ENCODE measurements at places on chromosomes 16 and 17.

GRCh38 chr17:30922235-30923030, 688 bp downstream of the ADAP2 start:
- no peak for DNase-seq

DNA sequence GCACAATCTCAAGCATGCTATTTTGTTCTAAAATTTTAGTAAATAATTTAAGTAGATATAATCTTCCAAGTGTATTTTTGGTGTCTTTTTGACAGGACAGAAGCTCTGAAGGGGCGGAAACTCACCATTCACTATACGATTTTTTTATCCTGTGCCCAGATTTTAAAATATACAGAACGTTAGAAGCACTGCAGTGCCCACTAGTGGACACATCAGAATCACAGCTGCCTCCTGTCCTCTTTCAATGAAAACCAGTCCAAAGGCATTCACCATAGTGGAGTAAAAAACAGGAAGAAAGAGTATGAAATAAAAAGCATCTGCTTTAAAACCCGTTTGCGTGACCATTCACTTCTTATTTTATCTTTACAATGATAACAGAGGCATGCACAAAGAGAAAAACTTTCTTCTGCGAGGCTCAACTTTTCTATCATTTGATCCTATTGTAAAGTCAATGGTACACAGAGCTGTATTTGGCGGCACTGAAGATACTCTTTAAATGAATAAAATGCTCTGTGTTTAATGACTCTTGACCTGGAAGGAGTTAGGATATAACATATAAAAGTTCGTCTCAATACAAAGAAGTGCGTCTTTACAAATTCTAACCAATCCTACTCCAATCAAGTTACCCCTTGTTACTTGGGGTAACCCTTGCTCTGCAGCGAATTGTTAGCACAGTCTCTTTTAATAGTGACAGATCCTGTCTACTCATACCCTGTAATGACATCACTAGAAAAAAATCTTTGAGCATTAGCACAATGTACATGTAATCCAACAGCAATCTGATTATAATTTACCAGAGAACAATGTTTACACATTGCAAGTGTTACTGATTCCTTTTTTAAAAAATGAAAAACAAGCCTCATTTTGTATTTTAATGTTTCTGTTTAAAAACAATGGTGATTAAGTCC, 339.8 kb upstream of the PSMD7 start:
- no peak for DNase-seq

- no peak for DNase-seq
These were observed 241.0 kb downstream of the SEC14L1 start for GRCh38 chr17:77381731-77382130.

DNA sequence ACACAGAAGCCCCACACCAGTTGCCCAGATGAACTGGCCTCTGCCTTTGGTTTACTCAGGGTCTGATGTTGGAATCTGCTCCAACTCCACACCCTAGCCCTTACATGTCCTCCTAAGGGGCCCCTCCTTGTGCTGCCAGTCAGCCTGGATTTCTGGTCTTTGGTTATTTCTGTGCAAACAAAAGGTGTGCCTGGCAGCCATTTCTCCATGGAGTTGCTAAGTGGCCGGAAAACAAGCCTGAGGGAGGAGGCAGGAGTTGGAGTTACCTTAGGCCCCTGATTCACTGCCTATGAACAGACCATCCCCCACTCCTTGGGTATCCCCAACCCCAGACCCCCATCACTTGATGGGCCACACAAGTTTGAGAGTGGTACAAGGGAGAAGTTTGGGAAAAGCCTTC, 4.4 kb upstream of the ALKBH5 start:
- no peak for DNase-seq

DNA sequence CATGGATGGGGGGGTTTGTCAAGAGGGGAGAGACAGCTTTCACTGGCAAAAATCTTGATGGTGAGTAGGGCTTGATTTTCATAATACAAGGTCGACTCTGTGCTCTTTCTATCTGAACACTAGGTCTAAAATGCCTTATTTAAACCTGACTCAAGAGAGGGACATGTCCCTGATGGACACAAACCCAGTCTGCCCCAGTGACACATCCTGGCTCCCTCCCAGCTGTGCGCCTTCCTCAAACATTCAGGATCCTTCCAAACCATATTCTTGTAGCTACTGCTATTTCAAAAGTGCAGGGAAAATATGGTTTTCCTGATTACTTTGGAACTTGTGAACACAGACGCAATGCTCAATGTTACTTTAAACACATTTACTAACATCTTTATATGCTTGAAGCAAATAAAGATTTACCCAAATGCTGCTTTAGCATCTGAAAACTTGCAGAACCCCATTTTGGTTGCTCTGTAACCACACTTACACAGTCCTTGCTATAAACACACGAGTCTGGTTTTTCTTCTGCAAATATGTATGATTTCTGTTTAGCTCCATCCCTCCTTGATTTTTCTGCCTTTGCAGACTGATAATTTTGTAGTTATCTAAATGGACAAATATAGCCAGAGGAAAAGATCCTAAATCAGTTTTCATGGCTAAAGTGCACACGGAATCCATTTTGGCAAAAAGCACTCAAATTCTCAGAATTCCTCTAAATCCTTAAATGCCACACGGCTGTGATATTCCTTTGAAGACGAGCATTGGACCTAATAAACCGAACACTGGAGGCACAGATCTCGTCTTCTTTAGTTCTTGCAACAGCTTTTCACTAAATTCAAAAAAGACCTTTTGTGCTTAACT, 499.9 kb upstream of the ZFHX3 start:
- no peak for DNase-seq

DNA sequence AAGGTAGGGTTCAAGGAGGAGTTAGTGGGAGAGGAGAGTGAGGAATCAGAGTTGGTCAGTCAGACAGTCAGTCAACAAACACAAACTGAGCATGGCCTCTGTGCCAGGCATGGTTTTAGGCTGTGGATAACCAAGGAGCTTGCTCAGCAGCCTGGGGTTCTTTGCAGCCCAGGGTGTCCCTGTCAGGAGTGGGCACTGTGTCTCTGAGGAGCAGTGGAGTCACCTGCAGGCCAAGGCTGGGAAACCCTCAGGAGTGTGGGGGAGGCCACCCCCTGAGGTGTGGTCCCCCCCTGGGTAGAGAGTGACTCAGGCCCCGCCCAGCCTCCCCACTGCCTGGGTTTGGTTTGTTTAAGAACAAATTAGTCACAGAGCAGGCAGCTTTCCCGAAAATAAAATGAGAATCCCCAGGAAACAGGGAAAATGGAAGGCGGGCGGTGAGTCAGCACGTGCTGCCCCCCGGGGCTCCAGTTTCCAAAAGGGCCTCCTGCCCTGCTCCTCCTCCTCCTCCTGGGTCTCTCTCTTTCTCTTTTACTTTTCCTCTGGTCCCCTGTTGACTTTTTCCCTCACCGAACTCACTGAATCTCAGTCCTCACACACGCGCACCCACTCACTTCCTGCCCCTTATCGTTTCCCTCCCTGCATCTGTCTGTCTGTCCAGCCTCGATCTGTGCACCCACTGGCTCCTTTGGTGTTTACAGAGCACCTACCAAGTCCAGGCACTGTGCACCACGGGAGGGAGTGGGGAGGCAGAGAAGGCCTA, 44.3 kb downstream of the SOCS3 start:
- peak; percentile 34 for DNase-seq

GRCh38 chr17:14840616-14841231, 424.4 kb downstream of the PMP22 start:
- no peak for DNase-seq

- no peak for DNase-seq
These were observed 321.4 kb downstream of the GRIN2A start for GRCh38 chr16:9860876-9861275.

DNA sequence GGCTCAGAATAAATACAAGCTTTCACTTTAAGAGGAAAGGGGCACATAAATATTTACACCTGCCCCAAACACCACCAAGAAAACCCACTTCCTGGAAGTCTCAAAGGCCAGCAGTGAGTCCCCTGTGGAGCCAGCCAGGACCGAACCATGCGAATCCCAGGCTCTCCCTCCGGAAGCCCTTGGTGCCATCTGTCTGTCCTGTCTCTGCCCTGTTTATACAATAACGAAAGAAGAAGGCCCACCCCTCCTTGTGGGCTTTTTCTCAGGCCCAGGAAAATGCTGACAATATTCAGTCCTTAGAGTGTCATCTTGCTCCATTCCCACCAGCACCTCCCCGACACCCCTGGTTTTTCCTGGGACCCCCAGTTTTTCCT, 3.6 kb upstream of the SLC6A4 start:
- DNase-seq, result no peak

GRCh38 chr16:3095869-3096268, 3.2 kb downstream of the ZSCAN10 start:
- no peak for DNase-seq

- DNase-seq, result no peak
These were observed at the start of gene GPR179 for GRCh38 chr17:38343608-38344419. Gene GPR179, minus strand, starts transcription at chr17:38343956. Its CDS starts 167 bp downstream, at chr17:38343789.

DNA sequence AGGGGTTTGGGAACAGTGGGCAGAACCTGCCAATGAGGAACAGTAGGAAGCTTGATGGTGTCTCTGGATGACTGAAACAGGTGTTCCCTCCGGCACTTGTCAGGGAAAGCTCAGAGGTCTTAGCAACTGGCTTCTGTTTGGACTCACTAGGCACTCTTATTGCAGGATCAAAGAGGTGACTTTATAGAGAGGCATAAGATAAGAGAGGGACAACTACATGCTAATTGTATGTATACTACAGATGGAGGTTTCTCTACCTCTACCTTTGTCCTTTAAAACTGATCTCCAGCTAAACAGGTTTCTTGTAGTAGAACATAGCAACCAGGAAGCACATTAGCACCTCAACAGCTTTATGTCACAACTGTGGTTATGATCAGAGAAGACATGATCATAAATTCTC, 7.6 kb downstream of the CNTD1 start:
- DNase-seq, result no peak

DNA sequence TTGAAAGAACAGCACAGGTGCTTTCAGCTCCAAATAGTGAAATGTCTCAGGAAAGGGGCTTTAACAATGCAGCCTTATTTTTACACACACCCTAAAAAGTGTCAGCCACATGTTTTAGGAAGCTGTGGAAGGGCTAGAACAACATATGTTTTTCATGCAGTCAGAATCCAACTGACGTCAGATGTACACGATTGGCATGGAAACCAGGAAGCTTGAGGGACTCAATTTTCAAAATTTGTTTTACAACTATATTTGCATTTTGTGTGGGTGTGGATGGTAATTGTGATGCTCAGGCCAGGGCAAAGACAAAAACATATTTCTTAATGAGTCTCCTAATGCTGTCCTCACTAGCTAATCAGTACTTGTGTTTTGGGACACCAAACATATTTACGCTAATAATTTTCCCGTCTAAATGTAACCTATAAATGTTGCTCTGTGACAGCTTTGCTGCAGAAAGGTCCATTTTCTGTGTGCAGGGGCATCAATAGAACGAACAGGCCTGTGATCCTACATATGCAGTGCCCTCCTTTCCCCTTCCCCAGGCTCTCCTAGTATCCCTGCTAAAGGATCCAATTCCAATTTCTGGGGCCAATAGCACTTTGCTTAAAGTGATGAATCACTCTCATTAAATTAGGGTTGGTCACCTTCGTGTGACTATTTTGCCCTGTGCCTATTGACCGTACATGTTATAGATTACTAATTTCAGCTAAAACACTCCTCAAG, 434.0 kb upstream of the CDH5 start:
- no peak for DNase-seq

GRCh38 chr16:69495821-69496220, 69.9 kb upstream of the NFAT5 start:
- no peak for DNase-seq

- no peak for DNase-seq
These were observed 24.9 kb downstream of the CDC42EP4 start for GRCh38 chr17:73286863-73287296.

GRCh38 chr16:17162560-17162959, 308.2 kb downstream of the XYLT1 start:
- DNase-seq, result no peak

GRCh38 chr17:46085522-46085921, 86.5 kb downstream of the STH start:
- DNase-seq, result no peak

DNA sequence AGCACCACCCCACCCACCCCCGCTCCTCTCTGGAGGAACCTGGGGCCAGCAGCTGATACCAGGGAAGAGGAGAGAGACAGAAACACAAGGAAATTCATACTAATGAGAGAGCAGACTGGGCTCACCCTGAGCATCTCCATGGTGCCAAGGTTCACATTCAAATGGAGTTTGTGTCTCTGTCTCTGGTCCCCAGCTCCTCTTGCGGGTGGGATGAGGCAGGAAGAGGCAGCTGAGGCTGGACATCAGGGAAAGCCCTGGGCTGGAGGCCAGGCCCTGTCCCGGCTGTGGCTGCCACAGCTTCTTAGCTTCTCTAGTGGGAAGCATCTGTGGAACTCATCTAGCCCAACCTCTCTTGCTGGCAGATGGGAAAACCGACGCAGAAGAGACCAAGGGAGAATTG, 121.5 kb downstream of the SDK2 start:
- DNase-seq, result no peak

DNA sequence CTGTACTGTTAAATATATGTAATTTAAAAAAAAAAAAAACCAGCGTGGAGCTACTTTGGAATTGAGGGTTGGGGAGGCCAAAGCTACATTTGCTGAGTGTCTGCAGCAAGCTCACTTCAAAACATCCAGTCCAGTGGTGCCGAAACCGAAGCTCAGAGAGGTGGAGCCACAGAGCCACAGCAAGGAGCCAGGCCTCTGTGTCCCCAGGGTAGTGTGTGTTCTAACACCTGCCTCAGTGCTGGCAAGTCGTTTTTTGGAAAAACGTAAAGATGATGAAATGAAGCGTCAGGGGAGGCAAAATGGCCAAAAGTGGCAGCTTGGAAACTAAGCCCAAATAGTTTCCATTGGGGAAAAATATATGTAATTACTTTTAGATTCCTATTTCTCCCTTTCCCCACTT, 36.1 kb upstream of the MRC2 start:
- no peak for DNase-seq

All from stimulated activated CD4-positive, alpha-beta T cell treated with anti-CD3 and anti-CD28 coated beads, TNF-alpha, amount 100 ng/mL, for 48 hours (primary cell).